Fibroblast of lung (primary cell): ENCODE measurements at places on chromosomes 5 and 9. TPM values are rescaled to one million over a fixed set of nuclear protein-coding genes. Genes with fewer than 3 reads are reported as not detected.

GRCh38 chr9:108835831-108836230 is 20.0 kb downstream of the ACTL7B start:
- DNase-seq, result no peak

The RNF183 gene
- total RNA-seq, result not detected in 2 replicates

DNA sequence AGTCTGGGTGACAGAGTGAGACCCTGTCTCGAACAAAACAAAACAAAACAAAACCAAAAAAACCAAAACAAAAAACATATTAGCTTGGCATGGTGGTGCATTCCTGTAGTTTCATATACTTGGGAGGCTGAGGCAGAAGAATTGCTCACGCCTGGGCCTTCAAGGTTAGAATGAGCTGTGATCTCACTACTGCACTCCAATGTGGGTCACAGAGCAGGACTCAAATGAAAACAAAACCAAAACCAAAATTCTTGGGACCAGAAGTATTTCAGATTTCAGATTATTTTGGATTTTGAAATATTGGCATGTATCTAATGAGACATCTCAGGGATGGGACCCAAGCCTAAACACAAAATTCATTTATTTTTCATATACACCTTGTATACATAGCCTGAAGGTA is 80.2 kb downstream of the TMC1 start:
- no peak for DNase-seq

- DNase-seq, result no peak
Observed at GRCh38 chr5:84260939-84261338, 123.7 kb downstream of the EDIL3 start.

GRCh38 chr5:57734296-57734695 is 251.7 kb upstream of the ACTBL2 start:
- no peak for DNase-seq

DNA sequence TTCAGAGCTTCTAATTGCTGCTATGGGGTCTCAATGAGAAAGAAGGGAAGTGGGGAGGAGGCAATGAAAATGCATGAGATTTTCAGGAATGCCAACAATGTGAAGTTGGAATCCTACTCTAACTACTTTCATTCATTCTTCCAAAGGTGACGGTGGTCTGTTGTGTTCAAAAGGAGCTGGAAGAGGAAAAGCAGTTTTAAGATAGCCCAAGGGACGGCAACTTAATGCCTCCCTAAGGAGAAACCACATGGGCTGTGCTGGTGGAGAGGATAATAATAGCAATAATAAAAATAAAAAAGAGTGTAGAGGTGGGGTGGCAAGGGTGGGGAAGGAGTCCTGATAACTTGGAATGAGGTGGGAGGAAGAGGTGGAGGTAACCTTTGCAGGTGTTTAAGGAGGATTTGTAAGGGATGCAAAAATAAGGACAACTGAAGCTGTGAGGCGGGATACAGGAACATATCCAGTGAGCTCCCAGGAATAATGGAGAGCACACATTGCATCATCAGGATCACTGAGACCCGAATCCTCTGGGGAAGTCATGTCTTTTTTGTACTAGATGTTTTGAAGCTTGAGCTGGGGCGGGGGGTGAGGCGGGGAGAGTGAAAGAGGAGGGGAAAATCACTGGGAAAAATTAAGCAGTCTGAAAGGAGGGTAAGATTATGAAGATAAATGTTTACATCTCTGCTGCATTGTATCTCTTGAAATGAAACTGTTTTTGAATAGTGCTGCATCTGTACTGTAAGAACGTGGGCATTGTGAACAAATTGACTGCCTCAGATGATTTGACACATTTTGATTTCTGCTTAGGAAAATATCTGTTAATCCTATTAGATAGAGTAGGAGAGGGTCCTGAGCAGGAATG is 120.1 kb upstream of the TMEM161B start:
- no peak for DNase-seq

DNA sequence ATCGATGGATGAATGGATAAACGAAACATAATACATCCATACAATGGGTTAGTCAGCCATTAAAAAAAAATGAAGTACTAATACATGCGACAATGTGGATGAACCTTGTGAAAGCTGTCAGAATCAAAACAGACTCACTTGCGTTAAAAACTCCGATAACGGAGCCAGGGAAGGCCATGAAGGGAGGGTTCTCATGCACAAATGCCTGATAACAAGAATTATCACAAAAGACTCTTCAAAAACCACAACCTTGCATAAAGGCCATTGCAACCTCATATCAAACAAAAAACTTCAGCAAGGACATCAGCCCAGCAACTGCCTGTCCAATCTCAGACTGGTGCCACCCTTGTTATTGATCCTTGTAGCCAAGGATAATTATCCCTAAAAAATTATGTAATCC is 13.7 kb downstream of the ERMP1 start:
- DNase-seq, result no peak

- DNase-seq, result no peak
Observed at GRCh38 chr5:145408048-145408341, 427.1 kb downstream of the PRELID2 start.

DNA sequence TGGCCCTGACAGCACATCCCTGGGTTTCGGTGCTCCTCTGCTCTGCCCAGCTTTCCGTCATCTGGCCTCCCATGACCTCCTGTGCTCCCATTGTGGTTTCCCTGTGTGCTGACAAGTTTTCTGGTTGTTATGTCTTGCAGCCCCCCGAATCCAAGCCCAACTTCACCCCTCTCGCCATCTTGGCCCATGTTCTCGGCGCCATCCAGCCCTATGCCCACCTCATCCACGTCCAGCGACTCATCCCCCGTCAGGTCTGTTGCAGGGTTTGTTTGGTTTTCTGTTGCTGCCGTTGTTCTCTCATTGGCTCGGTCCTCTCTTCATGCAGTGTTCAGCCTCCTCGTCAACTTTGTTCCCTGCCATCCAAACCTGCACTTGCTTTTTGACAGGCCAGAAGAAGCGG is 196.4 kb downstream of the NR3C1 start:
- DNase-seq, result no peak

GRCh38 chr5:6450319-6450833 is 1.7 kb downstream of the UBE2QL1 start:
- DNase-seq, result no peak

GRCh38 chr9:7293091-7293490 is 506.5 kb downstream of the DMAC1 start:
- no peak for DNase-seq

DNA sequence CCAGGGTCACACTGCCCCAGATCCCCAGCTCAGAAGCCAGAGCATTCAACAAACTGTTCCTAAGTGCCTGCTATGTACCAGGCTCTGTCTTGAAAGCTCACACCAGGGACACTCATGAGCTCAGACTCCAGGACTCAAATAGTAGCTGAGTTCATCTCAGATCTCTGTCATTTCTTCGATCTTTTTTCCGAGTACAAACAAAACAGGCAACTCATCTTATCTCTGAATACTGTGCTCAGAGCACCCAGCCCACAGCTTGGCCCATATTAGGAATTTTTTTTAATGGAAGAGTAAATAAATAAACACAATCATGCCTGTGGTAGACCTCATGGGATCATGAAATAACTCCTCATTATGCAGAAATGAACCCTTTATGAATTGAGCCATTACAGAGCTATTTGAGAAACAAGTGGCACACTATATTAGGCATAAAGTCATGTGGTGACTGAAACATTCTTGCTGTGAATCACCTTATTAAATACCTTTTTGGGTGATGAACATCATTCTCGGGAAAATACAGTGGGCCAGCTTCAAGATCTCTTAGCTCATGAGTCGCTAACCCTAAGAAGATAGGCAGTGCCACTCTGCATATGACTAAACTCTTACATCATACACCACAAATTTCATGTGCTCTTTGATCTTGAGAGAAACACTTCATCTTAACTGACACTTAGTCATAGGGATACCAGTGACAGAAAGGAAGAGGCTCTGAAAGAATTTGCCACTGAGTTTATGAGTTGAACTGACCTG is 9.9 kb downstream of the SH3RF2 start:
- peak; percentile 98 for DNase-seq

- peak; percentile 46 for DNase-seq
Observed at GRCh38 chr5:113042491-113043243, 66.1 kb downstream of the DCP2 start.

The CARTPT gene
- not detected in 2 replicates for total RNA-seq

GRCh38 chr5:132478366-132478871 is 12.2 kb downstream of the IRF1 start:
- no peak for DNase-seq
